ENCODE measurements at places on chromosomes 3 and 15.

DNA sequence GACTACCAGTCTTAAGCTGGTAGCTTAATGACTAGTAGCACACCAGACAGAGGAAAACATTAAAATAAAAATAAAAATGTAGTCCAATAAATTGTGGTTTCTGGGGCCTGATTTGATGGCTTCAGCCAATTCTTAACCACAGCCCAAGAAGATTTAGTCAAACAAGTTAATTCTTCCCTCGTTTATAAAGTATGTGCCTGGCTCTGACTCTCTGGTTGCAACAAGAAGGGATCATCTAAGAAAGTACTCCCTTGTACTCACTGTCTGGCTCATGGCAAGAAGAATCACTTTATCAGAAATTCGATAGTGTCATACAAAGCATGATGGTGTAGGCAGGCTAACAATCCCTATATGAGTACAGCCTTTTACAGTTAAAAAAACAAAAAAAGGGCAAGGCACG lies 141.9 kb downstream of the P3H2 start:
- DNase-seq: no peak

- no peak for DNase-seq
Observed at GRCh38 chr3:66211779-66212178, 9.0 kb upstream of the SLC25A26 start.

DNA sequence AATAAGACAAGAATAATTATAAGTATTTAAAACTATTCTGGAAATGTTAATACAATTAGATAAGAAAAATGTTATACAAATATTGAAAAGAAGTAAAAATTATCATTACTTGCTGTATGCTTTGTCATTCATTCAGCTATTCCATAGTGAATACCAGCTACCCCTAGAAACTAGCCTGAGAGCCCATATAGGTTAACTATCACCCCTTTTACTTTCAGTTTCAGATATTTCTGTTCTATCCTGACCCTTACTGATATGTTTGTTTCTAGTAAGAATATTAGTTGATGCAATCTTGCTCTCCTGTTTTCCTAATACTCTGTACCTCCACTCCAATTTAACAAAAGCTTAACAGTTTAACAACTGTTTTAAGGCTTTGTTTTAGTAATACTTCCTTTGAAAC lies 31.6 kb downstream of the FAM227B start:
- no peak for DNase-seq

GRCh38 chr3:62939707-62940106 lies 64.5 kb upstream of the CADPS start:
- no peak for DNase-seq

GRCh38 chr3:148789146-148789545 lies 38.5 kb upstream of the CPB1 start:
- no peak for DNase-seq
